ENCODE measurements at places on chromosomes 7 and 10.

- no peak for DNase-seq
These were observed 3.4 kb upstream of the ARHGAP22 start for GRCh38 chr10:48608279-48608681.

- DNase-seq, result no peak
These were observed 27.0 kb downstream of the AUTS2 start for GRCh38 chr7:69625238-69625637.

- no peak for DNase-seq
These were observed 108.9 kb upstream of the GATA3 start for GRCh38 chr10:7945469-7946187.

DNA sequence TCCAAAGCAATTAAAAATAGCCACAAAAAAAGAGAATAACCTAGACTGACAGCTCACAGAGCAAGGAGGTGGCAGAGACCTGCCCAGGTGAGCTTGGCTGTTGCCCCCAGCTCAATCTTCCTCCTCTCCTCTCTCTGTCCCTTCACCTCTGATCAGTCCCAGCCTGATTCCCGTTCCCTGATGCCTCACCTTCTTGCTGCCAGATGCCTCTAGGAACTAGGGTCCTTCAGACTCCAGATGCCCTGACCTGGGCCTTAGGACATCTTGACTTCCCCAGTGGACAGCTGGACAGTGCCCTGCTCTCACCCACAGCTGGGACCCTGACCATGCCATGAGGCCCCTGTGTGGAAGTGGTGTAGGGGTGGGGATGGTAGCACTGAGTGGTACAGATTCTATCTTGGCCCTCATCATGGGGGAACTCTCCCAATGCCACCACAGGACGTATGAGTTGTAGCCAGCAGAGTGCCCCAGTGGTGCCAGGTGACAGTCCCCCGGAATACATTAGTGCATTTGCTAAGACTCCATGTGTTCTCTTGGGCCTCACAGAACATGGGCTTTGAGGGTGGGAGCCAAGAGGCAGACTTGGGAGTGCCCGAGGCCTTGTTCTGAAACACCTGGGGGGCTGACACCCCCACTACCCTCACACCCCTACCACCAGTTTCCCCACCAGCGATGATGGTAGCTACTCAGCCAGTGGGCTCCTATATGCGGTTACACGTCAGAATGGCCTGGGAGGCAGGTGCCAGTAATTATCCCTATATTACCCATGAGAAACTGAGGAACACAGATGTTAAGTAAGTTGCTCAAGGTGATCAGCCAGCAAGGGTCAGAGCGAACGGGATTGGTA is 2.0 kb downstream of the DEPP1 start:
- DNase-seq, result no peak
